ENCODE measurements at places on chromosomes 2 and 18. TPM values are rescaled to one million over a fixed set of nuclear protein-coding genes. Genes with fewer than 3 reads are reported as not detected.

DNA sequence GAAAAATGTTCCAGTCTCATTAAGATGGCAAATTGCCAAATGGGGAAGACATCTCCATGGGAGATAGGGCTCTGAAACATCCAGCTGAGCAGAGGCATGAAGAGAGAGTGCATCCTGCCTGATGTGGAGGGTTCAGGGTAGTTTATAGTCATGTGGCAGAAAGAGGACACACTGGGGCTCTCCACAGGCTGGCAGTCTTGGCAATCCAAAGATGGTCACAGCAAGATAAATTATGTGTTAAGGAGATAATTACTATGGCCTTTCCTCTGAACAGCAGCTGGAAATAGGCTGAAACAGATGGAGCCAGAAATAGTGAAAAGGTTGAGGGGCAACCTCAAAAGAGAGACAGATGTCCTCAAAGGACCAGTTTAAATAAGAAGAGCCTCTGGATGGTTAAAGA lies 97.2 kb downstream of the DCC start:
- DNase-seq: no peak

MAPK4 gene
- polyA plus RNA-seq: 9.2 TPM

CTAGE1 gene
- not detected for polyA plus RNA-seq

GRCh38 chr18:5546660-5547059 lies 2.9 kb upstream of the EPB41L3 start:
- DNase-seq: peak; percentile 48

DNA sequence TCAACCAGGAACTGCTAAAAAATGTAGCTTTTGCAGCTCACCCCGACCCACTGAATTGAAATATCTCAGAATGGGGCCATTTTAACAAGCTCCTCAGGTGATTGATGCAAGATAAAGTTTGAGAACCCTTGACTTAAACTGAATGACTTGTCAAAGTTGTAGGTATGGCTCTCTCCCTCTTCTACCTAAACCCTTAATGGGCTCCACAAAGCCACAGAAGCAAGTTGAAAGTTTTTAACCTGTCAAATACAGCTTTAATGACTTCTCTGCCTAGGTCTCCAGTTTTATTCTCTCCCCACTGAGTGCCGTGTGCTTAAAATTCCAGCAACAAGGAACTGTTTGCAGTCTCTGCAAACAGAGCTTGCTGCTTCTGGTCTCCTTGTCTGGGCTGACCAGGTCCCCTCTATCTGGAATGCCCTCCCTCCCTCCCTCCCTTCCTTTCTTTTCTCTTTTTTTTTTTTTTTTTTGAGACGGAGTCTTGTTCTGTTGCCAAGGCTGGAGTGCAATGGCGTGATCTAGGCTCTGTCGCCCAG lies 19.7 kb upstream of the RNF125 start:
- DNase-seq: no peak

DNA sequence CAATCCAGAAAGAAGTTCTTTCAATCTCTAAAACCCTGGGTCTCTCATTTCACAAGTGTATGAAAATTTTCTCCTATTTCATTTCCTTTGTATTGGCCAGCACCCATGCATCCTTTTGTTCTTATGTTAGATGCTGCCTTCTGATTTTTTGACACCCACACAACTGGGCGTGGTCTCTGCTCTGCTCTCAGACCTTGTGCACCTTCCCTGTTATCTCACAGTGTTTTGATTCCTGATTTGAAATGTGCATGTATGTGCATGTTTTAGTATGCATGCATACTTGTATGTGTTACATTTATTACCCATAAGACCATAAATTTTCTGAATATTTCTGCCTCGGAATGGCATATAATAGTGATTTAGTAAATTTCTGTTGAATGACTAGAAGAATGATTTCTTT lies 152.2 kb downstream of the CTNNA2 start:
- no peak for DNase-seq

GRCh38 chr2:147173189-147173581 lies 671.6 kb upstream of the ACVR2A start:
- no peak for DNase-seq

GPR75 gene
- polyA plus RNA-seq: 0.17 TPM

GRCh38 chr2:105344704-105345345 lies 7.5 kb downstream of the C2orf49 start:
- no peak for DNase-seq

- DNase-seq: no peak
These were observed 27.0 kb downstream of the TMEM182 start for GRCh38 chr2:102788885-102789260.

GRCh38 chr2:124804014-124804940 lies 779.2 kb downstream of the CNTNAP5 start:
- DNase-seq: peak; percentile 26

DNA sequence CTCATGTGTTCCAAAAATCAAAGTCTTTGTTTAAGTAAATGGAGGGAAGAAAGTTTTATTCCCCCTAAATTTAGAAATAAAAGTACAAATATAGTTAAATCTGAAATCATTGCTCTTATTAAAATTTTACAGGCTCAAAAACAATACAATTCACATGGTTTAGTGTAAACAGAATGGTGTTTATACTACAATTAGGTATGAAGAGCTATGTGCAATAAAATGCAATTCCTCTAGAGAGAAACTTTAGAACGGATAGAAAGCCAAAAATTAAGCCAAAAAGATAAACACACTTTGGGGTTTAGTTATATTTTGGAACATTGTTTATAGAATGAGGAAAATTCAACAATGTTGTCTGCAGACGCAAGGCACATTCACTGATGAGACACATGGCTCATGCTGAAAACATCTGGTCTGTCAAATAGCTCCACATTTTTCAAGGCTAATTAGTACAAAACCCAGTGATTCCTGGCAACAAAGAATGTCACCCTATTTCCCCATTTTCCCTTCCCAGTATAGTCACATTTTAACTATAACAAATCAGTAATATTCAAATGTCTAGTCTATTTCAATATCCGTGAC lies 103.3 kb downstream of the EXOC6B start:
- DNase-seq: no peak

- DNase-seq: no peak
These were observed 244.7 kb downstream of the KCNS3 start for GRCh38 chr2:18123211-18123570.

ANKRD62 gene
- not detected for polyA plus RNA-seq

CRYBA2 gene
- not detected for polyA plus RNA-seq

SDC1 gene
- 206 TPM for polyA plus RNA-seq

SERPINB5 gene
- polyA plus RNA-seq: not detected

TLX2 gene
- polyA plus RNA-seq: not detected

- DNase-seq: peak; percentile 27
These were observed 984 bp downstream of the CCDC88A start for GRCh38 chr2:55418512-55419232.

DNA sequence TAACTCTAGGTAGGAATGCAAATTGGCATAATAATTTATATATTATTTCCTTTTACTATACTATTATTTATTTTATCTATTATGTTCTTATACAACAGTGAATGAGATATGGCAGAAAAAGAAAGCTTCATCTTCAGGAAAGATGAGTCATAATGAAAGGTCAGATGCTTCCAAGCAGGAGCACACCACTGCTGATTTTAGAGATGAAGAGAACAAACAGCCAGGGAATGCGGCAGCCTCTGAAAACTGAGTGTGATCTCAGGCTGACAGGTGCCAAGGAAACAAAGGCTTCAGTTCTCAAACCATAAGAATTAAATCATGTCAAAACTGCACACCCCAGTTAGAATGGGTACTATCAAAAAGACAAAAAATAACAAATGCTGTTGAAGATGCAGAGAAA lies 149.0 kb downstream of the CCDC178 start:
- no peak for DNase-seq

DNA sequence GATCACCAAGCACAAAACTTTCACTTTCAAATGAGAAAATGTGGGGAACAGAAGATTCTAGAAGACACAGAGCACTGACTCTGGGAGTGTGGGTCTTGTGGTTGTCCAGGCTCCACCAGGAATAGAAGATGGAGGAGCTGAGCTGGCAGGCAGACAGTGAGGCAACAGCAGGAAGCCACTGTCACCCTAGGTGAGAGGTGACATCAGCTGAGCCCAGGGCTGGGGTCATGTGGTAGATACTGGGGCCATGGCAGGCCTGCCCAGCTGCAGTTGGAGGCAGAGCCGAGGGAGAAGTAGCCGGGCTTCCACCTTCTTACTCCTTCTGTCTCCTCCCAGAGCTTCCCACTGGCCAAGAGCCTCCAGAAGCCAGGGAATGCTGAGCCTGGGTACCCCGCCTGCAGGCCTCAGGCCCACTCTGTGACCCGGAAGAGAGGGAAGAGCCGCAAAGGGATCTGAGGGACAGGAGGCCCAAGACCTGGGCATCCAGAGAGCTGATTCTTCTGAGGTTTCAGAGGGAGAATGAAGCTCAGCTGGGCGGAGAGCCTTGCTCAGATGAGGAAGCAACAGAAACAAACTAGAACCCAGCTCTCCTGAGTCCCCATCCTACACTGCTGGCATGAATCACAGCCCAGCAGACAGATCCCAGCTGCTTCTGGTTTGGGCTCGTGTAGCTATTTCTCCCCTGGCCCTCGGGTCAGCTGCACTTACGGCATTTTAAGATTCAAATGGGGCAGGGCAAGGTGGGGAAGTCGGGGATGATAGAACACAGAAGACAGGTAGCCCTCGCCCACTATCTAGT lies 39.8 kb upstream of the ASAP2 start:
- DNase-seq: no peak

- DNase-seq: no peak
These were observed 352.3 kb upstream of the MEIS1 start for GRCh38 chr2:66082581-66082980.

DCDC2C gene
- not detected for polyA plus RNA-seq

DNA sequence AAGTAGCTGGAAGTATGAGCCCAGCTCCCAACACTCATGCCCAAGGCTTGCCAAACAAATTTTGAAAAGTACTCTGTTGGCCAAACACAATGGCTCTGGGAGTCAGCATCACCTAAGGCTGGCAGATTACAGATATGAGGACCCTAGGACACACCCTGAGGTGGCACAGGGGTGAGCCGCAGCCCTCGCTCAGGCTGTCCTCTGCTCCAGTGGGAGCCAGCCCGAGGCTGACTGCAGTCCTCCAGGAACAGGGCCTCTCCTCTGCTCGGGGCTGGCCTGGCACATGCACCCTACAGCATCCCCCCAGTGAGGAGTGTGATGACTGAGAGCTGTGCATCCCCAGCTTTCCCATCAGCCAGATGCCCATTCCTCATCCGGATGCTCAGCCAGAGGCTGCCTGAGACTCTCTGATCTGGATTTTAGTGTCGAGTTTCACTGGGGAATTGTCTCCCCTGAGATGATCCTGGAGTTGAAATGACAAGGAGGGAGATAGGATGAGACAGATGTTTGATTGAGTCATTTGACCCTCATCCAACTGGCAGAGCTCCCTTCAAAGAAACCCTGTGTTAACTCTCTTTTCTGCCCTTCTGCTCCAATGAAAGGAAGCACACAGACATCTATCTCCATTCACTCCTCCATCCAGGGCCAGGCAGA lies 269.3 kb upstream of the NCKAP5 start:
- DNase-seq: no peak

UBR3 gene
- 10.2 TPM for polyA plus RNA-seq

DNA sequence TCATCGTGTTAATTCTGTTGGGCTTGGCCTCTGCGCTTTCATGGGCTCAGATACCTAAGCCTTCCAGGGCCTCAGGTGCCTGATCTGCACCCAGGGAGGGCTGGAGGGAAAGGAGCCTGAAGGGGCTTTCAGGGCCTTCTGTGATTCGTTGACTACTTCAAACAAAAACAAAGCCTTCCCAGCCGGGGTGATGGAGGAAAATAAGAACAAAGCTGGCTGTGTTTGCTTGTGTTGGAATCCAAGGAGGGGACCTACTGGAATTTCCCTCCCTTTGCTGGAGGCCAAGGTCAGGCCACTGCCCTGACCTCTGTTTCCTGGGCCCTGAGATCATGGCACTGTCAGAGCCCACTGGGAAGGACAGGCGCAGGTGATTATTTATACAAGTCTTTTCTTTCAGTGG lies 135.3 kb downstream of the KLHL29 start:
- peak; percentile 55 for DNase-seq

- DNase-seq: no peak
These were observed 75.6 kb upstream of the REG3A start for GRCh38 chr2:79235135-79235534.

SERPINB13 gene
- not detected for polyA plus RNA-seq

TRAPPC12 gene
- polyA plus RNA-seq: 81.6 TPM

DNA sequence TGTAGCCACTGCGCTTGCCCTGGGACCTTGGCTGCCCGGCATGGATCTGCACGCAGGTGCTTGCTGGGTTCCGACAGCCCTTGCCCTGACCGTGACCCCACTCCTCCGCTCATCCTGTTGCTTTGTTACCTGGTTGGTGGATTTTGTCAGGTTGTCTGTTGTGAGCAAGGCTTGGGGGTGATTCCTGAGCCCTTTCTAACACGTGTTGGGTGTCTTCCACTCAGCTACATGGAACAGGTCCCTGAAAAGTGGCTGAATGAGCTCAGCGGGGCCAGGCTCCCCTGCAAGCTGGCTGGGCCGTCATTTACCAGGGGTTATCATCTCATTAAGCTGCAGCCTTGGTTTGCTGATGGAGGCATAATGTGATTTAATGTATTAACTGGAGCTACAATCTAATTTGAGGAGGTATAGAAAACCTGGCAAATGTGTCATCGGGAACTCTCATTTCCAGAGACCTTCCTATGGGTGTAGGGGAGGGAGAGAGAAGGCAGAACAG lies 24.6 kb downstream of the RAMP1 start:
- DNase-seq: peak; percentile 70

PSTPIP2 gene
- 1.3 TPM for polyA plus RNA-seq

UGT1A3 gene
- polyA plus RNA-seq: 0.47 TPM

GRCh38 chr2:190378880-190379237 lies 29.3 kb upstream of the MFSD6 start:
- no peak for DNase-seq

VWC2L gene
- polyA plus RNA-seq: not detected

- no peak for DNase-seq
These were observed 59.2 kb upstream of the SLC5A7 start for GRCh38 chr2:107927034-107927534.

GRCh38 chr2:165630236-165630635 lies 160.7 kb downstream of the CSRNP3 start:
- DNase-seq: no peak

DNA sequence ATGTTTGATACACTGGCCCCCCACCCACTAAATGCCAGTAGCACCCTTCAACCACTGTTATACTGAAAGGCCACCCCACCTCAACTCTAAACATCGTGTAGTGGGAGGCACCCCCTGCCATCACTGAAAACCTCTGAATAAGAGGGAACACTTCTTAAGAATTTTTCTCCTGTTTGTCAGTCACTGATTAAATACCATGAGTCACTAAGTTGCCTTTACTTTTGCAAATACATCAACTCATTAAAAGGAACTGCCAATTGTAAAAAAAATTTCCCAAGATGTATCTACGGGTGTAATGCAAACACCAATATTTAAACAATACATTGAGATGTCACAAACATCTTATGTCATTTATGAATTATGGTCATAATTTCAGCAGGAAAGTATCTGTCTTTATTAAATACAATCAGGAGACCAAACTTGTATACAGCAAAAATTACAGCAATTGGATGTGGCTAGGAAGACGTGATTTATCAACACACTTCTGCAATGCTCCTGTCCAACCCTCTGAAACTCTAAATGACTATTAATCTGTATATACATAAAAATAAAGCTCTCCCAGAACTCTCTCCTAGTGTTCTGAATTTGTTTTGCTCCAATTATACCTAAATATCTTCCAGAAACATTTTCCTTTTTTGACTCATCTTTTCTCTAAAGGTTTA lies 144.1 kb upstream of the STK17B start:
- no peak for DNase-seq
